Muscle of back (tissue), 13 donors: ENCODE measurements at places on chromosomes 6 and 20.

- no peak for DNase-seq
These were observed 35.1 kb upstream of the PPP1R3G start for GRCh38 chr6:5050009-5050408.

- DNase-seq = peak; percentile 49
These were observed 116.9 kb downstream of the TTLL2 start for GRCh38 chr6:167441715-167442206.

DNA sequence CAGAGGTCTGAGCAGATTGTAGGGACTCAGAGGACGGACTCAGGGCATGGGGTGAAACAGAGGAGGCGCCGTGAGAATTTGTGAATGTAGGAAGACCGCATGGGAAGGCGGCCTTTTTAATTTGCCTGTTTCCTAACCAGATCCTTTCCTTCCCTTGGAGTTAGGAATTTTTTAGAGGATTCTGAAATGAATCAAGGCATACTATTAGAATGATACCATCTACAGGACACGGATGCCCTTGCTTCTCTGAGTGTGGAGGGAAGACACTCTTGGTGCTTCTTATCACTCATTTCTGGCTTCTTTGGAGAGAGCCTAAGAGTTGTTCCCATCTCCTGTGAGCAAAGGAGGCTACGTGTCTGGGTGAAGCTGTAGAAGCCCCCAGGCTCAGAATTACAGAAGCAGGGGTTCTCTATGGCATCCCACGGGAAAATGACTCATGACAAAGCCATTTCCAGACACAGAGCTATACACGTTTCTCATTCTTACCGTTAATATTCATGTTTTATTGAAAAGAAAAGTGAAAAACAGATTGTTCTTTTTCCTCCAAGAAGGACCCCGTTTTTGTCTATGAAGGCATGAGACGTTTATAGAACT is 148.5 kb downstream of the EDN3 start:
- DNase-seq = no peak

DNA sequence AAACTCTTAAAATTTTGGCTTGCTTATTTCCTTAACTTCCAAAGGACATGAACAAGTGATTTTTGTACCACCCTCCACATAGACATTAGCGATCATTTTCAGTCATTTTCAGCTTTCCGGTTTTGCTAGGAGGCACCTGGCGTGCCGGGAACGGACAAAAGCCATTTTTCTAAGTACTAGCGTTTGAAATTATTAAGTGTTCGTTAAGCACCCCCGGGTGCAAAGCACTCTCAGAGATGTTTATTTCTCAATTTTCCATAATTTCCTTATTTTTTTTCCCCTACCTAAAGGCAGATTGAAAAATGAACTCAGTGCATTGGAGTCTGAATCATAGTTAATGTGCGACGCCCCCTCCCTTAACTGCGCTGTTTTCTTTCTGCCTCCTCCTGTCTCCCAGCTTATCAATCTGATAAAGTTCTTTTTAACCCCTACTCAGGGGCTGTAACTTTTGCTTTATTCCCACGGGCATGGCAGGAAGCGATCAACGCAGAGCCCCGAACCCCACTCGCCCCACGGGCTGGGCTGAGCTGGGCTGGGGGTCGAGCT is 58.2 kb downstream of the ZNF831 start:
- no peak for DNase-seq

GRCh38 chr6:23174781-23175361 is 605.5 kb downstream of the HDGFL1 start:
- peak; percentile 76 for DNase-seq

DNA sequence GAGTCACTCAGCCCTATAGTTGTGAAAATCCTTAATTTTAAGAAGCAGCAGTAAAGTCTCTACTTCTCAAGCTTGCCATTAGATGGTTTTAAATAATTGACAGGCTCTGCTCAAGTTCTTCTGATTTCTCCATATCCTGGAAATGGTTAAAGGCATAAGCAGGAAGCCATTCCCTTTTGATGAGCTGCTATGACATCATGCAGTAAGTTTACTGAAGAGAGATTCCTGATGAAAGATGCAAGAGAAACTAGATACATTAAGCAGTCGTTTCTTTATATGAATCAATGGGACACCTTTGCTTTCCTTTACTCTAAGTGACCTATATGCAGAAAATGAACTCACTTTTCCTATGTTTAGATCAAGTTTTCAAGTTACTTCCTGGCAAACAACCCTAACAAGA is 9.8 kb downstream of the POPDC3 start:
- no peak for DNase-seq

- no peak for DNase-seq
These were observed 707.6 kb downstream of the QKI start for GRCh38 chr6:164122109-164122508.

GRCh38 chr6:55632953-55633352 is 54.0 kb upstream of the HMGCLL1 start:
- DNase-seq = no peak

DNA sequence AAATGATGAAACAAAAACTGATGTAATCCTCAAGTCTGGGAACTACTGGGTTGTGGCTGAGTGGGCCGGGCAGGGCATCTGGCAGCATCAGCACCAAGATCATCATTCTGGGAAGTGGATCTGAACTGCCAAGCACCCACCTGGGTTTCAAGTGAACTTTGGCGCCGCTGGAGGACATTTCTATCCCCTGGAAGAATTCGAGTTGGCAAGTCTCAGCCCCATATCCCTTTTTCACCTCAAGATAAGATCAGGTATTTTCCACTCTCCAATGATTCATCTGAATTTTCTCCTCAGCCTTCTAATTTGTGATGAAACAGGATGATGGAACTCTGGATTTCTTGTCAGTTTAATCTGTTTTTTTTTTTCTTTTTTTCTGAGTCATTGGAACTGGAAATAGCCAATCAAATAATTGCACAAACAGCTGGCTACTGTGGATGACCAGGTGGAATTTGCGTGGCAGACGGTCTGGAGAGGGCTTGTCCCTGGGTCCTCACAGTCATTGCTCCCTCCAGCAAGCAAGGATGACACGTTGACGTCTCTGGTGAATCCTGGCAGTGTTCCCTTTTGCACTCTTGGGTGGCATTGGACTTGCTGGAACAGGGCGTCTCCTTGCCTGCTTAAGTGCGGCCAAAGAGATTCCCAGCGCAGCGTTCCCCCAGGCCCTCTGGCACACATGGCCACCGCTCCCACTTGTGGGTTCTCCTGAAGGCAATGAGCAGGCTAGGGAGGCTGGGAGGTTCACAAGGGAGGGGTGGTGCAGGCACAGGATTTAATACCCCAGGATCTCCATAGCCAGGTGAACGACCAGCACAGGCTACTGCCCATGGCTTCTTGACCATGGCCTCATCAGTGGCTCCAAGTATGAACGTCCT is 80.4 kb downstream of the DHX35 start:
- DNase-seq = no peak

DNA sequence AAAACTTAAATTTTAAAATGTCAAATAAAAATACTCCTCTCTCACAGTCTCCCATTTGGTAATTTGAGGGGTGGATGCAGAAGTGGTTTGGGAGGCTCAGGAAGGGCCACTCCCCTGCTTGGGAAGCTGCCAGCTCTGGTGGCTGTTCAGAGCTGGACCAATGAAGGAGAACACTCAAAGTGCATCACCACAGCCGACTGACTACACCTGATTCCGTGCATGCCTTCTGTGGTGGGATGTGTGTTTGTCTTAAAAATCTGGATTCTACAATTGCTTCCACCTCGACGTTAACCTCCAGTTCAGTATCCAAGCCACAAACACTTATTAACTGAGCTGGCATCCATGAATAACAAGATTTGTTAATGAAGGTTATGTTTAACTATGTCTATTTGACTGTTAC is 137.3 kb downstream of the FOXC1 start:
- DNase-seq = no peak

- DNase-seq = no peak
These were observed 65.4 kb upstream of the SLCO4A1 start for GRCh38 chr20:62576815-62577489.

GRCh38 chr6:138590796-138591709 is 91.8 kb upstream of the NHSL1 start:
- peak; percentile 78 for DNase-seq

- DNase-seq = no peak
These were observed 253.4 kb upstream of the MOCS1 start for GRCh38 chr6:40187535-40188144.

DNA sequence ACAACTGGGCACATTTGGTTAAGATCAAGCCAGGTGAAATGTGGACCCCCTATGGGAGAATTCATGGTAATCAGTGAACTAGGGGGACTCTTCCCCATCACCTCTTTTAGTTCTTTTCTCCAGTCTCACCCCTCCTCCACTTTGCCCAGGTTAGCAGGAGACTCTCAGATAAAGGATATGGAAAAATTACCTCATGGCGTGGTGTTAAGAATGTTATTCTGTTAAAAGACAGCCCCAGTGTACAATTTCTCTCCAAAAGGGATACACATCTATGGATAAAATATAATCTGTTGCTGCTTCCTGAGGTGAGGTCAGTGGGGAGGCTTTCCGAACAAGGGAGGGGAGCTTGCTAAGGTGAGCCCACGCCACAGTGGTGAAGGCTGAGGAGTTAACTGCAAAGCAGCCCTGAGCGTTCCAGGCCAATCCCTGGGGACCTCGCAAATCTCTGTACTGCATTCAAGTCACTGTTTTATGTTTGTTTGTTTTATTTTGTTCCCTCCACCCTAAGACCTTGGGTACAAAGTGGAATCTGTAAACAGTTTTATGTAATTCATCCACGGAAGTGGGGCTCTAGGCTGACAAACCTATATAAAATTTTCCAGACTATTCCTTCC is 52.0 kb downstream of the ADGRF1 start:
- DNase-seq = peak; percentile 6

- no peak for DNase-seq
These were observed 54.2 kb downstream of the ROS1 start for GRCh38 chr6:117371492-117371891.

- no peak for DNase-seq
These were observed 70.4 kb downstream of the ABHD12 start for GRCh38 chr20:25320035-25320800.

DNA sequence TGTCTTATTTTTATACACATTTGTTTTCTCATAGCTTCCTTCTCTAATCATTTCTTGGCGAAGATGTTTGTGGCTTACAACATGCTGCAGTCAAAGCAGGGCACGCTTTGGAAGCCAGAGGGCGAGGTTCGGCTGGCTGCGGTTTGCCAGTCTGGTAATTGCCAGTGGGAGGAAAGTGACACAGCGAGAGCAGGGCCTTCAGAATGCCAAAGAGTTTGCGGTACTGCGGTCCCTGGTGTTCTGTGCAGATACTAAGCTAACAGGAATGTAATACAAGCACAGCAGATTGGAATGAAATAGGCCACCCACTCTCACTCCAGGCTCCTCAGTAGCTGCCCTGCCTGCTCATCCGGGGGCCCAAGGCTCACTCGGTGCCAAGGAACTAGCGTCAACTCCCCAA is 58.7 kb upstream of the TGM3 start:
- DNase-seq = peak; percentile 93

- no peak for DNase-seq
These were observed 1339.0 kb upstream of the CITED2 start for GRCh38 chr6:140713495-140713894.

- DNase-seq = no peak
These were observed 206.3 kb downstream of the QKI start for GRCh38 chr6:163620670-163621330.

DNA sequence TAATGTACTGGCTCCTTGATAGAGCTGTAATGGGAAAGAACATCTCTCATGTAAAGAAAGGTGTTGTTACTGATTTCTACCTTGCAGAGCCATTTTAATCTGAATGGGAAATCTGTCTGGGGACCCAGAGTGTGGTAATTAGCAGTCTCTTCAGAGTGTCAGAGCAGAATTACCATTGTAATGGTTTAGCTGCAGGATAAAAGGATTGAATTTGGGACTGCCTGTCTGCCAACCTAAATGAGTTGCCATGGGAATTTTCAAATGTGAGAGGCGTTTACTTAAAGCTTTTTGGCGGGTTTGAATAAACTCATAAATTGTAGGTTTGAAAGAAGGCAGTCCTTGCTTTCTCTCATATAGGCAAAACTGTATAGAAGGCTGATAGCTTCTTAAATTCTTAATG is 128.8 kb downstream of the QKI start:
- no peak for DNase-seq

GRCh38 chr20:55513954-55514353 is 491.4 kb downstream of the CBLN4 start:
- DNase-seq = peak; percentile 32

GRCh38 chr20:3251806-3252205 is 12.8 kb upstream of the SLC4A11 start:
- DNase-seq = no peak

DNA sequence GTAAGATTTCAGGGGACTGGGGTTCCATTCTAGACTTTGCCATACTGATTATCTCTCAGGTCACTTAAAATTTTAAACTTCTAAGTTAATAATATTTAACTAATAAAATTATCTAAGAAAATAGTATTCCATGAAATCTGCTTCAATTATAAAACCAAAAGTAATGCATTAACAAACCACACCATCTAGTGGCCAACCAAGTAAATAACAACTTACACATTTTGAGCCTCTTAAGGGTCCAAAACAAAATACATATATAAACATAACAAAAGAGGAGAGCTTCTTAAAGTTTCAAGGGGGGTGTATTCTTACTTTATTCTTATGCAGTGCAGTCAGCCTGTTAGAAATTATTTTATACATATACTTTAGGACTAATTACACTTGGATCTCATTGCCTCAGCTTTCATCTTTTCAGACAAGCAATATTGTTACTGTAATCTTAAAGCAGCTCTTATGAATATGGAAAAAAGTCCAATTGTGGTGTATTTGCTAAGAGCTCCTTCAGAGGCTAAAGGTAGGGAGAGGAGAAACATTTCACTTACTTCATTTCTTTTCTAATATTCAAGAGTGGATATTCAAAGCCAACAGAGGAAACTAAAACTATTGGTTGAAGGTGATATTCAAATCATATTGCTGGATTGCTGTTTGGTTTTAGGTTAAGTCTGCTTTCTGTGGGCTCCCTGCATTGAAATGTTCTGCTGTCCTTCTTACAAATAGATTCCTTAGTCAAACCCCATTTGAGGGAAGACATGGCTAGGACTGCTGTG is 199.7 kb upstream of the SIM1 start:
- peak; percentile 31 for DNase-seq

DNA sequence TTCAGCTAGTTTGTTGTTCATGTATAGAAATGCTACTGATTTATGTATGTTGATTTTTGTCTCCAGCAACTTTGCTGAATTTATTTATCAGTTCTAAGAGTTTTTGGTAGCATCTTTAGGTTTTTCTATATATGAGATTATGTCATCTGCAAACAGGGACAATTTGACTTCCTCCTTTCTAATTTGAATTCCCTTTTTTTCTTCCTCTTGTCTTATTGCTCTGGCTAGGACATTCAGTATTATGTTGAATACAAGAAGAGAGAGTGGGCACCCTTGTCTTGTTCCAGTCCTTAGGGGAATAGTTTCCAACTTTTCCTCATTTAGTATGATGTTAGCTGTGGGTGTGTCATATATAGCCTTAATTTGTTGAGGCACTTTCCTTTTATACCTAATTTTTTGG is 58.2 kb downstream of the CDH26 start:
- DNase-seq = no peak

DNA sequence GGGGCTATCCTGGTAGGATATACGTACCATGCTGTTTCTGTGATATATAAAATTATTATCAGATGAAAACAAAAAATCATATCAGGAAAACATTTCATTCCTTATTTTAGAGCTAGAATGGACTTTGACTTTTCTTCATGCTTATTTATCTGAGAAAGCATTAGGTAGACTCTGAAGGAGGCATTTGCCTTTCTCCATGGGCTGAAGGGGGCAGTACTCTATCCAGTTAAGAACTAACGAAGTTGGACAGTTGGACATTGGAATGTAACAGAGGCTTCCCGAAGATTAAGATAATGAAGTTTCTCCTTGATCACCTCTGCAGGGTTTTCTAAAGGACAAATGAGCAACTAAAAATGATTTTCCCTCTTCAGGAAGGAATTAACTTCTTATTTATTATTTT is 233.9 kb downstream of the SAMD5 start:
- no peak for DNase-seq
